Right cardiac atrium (tissue), 5 donors: ENCODE measurements at places on chromosomes 12 and 14. TPM values are rescaled to one million over a fixed set of nuclear protein-coding genes. Genes with fewer than 3 reads are reported as not detected.
A peak's percentile ranks its signal among the peaks of the same experiment; 100 is the strongest.

DNA sequence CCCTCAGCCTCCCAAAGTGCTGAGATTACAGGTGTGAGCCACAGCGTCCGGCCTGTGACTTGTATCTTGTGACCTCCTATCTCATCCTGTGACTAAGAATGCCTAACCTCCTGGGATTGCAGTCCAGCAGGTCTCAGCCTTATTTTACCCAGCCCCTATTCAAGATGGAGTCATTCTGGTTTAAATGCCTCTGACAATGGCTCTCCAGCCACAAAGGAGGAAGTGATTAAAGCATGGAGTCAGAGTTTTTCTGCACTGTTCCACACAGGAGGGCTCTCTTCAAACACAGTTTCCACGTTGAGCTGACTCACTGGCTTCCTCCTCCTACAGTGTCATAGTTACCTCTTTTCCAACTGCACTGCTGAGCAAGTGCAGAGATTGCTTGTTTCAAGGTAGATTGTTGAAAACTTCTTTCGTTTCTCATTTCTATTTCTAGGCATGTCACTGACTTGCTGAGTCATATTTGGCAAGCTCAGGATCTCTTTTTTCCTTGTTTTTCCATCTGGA, 383.8 kb downstream of the PCNX1 start:
- no peak for DNase-seq

DNA sequence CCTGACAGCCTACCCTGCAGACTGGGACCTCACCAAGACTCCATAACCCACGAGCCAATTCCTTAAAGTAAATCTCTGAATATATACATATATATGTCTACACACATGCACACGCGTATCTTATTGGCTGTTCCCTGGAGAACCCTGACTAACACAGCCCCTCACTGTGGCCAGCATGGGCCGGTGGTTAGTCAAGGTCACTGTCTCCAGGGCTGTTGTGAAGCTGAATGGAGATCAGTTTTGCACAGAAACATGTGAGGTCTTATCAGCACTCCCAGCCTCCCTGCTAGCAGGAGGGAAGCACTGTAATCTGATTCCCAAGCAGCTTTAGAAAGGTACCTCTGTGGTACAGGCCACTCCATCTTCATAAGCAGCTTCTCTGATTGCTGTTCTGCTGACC, 46.6 kb upstream of the PLEKHG6 start:
- no peak for DNase-seq

- no peak for DNase-seq
Observed at GRCh38 chr14:61671082-61671481, 24.2 kb upstream of the HIF1A start.

DNA sequence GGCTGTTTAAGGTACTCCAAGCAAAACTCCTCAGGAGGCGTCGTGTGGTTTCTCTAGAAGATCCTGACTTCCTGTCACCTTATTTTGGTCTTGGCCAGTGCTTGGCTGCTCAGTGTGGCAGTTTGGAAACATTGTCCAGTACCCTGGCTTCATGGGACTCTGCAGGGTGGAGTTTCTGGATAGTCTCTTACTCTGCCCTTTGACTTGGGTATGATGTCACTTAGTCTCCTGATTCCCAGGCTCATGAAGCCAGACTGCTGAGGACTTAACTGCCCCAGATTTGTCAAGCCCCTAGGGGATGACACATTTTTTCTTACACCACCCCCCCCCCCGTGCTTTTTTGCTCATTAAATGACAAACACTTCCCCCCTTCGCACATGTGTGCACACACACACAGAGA, 82.7 kb downstream of the ADCK1 start:
- DNase-seq, result peak; percentile 37

- DNase-seq, result peak; percentile 15
Observed at GRCh38 chr14:30227876-30228275, 300.2 kb upstream of the PRKD1 start.

DNA sequence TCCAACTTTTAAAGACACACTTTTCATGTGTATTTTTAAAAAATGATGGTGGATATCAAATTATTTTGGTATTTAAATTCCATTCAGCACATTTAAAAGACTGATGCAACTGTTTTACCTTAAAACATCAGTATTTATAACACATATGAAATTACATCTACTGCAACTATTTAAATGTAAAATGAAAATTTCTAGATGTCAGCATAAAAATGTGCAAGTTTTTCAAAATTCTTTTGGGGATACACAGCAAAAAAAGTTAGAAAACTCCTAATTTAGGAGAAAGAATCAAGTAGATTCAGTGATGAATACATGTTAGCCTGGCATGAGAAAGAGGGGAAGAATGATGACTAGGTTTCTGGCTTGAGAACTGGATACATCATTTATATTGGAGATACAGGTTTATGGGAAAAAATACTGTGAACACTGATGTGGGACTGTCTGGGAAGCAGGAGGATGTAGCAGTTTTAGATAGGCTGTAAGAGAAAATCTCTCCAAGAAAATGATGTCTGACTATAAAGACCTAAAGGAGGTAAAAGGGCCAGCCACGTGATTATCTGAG, 9.2 kb downstream of the SOS2 start:
- DNase-seq, result no peak

- DNase-seq, result no peak
Observed at GRCh38 chr12:26941215-26941594, 2.9 kb downstream of the FGFR1OP2 start.

- peak; percentile 73 for DNase-seq
Observed at GRCh38 chr12:52280319-52280795, 5.9 kb downstream of the KRT86 start.

- DNase-seq, result no peak
Observed at GRCh38 chr12:32446316-32447119, 47.2 kb downstream of the FGD4 start.

GRCh38 chr14:95143808-95144620, 13.3 kb downstream of the DICER1 start:
- DNase-seq, result no peak

GRCh38 chr14:24965934-24966578, 83.9 kb downstream of the STXBP6 start:
- peak; percentile 46 for DNase-seq

- DNase-seq, result no peak
Observed at GRCh38 chr12:127942981-127943380, 324.0 kb upstream of the TMEM132C start.

DNA sequence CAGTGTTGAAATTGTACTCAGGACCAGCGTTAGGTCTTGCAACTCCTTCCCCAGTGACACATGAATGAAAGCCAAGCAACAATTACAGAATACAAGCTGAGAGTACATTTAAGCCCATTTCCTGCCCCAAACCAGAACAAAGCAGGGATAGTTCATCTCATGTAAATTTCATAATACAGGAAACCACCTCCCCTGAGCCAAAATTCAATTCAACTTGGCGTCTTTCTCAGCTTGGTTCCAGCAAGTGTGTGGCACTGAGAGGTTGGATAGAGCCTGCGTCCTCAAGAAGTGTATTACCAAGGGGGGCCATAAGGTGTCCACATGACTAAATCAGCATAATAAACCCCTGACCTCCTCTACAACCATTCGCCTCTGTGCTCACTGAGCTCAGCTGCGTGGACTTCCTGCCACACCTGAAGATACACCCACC, 278.9 kb upstream of the CRY1 start:
- no peak for DNase-seq

DNA sequence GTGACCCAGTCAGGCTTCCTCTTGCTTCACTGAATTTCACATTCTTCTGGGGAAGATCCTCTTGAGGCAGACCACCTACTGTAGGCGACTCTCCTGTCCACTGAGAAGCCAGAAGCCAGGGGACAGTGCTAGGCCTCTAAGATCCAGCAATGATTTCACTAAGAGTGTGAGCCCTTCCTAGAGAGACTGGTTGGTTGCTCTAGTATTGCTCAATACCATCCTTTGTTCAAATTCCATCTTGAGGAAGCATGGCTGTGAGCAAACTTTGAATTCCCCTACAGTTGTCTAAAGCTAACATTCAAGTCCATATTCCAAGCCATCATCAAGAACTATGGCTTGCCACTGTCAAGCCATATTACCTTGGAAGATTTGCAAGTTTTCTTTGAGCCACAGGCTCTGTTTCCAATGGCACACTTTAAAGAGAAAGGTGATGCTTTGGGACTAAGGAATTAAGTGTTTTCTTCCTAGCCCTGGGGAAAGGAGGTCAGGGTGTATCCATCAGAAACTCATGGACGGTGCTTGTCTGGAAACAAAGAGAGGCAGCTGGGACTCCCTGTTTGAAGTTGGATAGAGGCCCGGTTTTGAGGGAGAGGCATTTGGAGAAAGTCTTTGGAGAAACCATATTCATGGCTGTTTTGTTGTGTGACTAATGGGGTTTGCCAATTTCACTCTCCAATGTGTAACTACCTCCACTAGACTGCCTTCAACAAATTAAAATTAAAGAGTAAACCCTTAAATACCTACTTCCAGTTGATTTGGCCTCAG, 1217.9 kb downstream of the VRK1 start:
- no peak for DNase-seq

DNA sequence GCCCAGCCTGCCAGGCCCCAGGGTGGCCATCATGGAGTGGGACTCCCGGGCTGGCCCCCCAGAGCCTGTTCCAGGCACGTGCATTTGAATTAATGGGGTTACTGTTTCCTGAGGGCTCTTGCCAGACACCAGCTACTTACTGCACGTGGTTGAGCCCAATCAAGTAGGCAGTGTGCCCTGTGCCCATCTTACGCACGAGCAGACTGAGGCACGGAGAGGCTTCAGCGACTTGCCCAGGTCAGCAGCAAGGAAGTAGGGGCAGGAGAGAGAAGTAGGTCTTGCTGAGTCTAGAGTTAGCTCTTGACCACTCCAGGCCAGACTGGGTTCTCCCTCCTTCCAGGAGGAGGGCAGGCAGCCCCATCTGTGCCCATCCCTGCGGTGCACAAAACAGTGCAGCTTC, 67.7 kb downstream of the DIO3 start:
- no peak for DNase-seq

GRCh38 chr12:67073336-67073735, 195.8 kb upstream of the CAND1 start:
- DNase-seq, result no peak

GRCh38 chr12:6279631-6280030, 30.9 kb upstream of the PLEKHG6 start:
- no peak for DNase-seq

DNA sequence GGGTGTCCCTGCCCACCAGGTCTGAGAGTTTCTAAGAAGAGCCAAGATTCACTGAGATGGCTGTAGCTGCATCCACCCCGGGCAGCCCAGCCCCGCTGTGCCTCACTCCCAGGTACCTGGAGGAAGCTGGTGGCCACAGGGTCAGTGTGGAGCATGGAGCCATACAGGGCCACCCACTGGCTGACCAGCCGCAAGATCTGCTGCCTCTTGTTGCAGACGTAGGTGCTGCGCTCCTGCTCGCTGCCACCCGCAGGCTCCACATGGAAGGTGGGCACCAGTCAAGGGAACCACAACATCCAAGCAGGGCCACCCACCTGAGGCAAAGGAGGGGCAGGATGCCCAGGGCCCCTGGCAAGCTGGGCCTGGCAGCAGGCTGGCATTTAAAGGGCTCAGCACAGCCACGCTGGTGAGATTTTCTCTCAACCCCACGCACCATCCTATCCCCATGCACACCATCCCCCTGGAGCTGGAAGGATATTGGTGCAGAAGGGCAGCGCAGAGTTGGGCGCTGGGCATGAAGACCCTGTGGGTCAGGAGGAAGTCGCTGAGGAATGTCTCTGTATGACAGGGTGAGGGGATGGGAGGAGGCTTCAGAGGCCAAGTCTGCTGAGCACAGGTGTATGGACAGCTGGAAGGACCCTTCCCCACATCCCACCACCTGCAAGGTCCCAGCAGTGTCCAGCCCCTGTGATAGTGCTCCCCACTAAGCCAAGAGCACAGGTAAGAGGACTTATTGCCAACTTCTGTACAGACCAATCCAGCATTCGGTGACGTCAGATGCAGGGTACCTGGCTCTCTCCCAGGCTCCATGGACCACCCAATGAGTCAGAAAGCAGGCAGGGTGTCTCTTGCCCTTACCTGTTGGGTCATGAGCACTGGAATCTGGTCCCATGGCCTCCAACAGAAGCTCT, 10.8 kb downstream of the RAPGEF3 start:
- no peak for DNase-seq

GRCh38 chr12:102964872-102965271, 7.4 kb downstream of the ASCL1 start:
- DNase-seq, result no peak

DNA sequence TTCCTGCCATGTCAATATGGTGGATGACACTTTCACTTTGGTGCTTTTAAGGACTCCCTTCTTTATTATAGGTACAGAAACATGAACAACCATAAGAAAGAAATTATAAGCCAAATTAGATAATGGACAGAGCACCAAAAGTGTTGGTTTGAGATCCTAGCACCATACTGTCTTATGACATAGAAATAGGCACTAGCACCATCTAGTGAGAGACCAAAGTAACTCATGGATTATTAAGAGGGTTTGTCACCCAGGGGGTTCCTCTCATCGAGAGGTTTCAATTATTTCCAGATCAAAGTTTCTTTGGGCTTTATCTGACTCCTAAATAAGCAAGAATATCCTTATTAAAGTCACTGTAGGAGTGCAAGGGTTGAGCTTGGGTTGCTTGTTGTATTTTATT, 153.0 kb upstream of the DIO2 start:
- no peak for DNase-seq

- DNase-seq, result no peak
Observed at GRCh38 chr12:122963941-122964265, 2.4 kb downstream of the ABCB9 start.

GRCh38 chr14:49461529-49462401, 124.4 kb downstream of the RPS29 start:
- DNase-seq, result no peak

DNA sequence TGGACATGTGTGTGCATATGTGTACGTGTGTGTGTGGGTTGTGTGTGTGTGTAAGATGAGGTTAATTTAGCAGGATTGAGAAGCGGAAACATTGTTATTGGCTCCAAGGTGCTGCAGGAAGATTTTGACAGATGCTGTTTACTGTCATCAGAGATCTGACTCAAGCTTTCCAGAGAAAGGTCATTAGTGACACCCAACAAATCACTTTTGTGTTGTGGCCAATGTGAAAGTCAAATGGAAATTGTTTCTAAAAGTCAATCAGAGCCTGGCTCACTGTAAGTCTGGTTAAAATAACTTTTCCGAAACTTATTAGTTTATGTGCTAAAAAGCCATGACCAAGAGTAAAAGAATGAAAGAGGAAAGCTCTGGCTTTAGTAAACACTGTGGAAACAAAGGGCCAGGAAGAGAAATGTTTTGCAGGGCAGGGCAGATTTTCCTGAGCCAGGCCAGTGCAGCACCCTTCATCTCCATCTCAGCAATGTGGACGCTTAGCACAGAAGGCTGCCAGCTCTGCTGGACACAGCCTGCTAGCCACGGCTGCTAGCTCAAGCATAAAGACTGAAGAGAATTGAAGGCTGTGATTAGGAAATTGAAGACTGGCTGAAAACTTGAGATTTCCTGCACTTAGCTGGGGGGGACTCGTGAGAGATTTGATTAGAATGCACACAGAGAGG, 235.8 kb downstream of the NEDD1 start:
- DNase-seq, result no peak

GRCh38 chr12:69620921-69621320, 10.2 kb upstream of the LRRC10 start:
- DNase-seq, result no peak

The IAPP gene
- not detected for polyA plus RNA-seq

The KRT6A gene
- not detected for polyA plus RNA-seq

The SLC7A7 gene
- 3.1 TPM for polyA plus RNA-seq

The MYF6 gene
- 0.11 TPM for polyA plus RNA-seq

The GAS2L3 gene
- 1.4 TPM for polyA plus RNA-seq

The ASB2 gene
- 112 TPM for polyA plus RNA-seq

The KRT86 gene
- polyA plus RNA-seq, result not detected

The NTF3 gene
- polyA plus RNA-seq, result 1.7 TPM

The C14orf39 gene
- polyA plus RNA-seq, result not detected

The ERBB3 gene
- polyA plus RNA-seq, result 6.4 TPM

The P3H3 gene
- 17.7 TPM for polyA plus RNA-seq

The RND1 gene
- 2.6 TPM for polyA plus RNA-seq

The CCDC196 gene
- not detected for polyA plus RNA-seq

The ITGA7 gene
- polyA plus RNA-seq, result 288 TPM

The TMEM30B gene
- 1.0 TPM for polyA plus RNA-seq
